ENCODE measurements at places on chromosomes 4 and X.

DNA sequence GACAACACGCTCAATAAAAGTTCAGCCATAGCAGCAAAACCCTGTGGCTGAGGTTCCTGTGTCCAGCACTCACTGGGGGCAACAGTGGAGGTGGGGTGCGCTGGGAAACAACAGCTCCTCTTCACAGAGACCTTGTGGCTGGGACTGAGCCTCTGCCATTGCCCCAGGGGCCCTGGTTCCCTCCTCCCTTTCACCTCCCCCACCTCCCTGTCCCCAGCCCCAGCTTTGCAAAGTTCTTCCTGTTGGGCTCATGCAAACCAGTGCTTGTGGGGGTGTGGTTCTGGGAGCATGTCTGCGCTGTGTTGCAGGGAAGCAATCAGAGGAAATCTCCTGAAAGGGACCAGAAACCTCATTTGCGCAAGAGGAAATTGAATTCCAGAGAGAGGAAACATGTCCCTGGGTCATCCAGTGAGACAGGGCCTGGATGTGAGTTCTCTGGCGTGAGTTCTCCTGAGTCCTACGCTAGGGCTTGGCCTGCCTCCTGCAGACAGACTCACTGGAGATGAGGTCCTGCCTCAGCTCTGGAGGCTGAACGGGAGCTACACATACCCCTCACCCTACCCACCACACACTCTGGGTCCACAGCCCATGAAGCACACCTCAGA is 7.4 kb downstream of the FATE1 start:
- no peak for DNase-seq

DNA sequence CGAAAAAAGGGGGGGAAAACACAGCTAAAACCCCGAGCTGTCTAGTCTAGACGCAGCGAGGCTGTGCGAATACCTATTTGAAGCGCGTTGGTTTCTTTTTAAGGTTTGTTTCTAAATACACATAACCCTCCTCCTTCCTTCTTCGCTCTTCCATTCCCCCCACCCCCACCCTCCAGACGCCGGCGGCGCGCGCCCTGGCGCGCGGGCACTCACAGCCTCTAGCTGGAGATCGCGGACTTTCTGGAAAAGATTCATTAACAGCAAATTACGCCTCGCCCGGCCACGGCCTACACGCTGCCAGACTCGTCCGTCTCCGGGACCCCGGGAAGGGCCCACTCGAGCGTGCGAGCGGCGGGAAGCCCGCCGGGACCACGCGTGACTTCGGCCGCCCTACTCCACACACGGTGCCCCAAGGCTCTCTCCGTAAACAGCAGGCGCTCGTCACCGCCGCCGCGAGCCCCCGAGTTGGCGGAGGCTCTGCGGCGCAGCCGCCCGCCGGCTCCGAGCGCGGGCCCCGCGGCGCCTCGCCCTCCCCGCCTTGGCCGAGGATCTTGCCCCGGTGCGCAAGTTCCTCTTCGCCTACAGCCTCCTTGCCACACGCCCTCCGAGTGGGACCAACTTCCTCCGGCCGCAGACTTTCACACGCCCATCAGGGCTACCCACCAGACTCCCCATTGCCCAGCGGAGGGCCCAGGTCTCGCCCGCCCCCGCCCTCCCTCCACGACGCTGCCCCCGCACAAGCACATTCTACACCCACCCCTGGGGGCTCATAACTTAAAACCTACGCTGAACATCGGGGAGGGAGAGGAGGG is 2.0 kb downstream of the BCOR start:
- no peak for DNase-seq

DNA sequence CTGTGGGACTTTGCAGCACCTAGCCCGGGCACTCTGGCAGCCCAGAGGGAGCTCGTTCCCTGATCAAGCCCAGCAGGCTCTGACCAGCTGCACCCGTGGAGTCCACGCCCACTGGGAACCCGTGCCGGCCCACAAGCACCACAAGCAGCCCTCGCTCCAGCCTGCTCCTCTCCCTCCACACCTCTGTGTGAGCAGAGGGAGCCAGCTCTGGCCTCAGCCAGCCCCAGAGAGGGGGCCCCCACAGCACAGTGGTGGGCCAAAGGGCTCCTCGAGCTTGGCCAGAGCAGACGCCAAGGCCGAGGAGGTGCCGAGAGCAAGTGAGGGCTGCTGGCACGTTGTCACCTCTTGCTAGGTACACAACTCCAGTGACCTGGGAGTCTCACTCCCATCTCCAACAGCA is 5.1 kb upstream of the UGT2A1 start:
- DNase-seq, result no peak

DNA sequence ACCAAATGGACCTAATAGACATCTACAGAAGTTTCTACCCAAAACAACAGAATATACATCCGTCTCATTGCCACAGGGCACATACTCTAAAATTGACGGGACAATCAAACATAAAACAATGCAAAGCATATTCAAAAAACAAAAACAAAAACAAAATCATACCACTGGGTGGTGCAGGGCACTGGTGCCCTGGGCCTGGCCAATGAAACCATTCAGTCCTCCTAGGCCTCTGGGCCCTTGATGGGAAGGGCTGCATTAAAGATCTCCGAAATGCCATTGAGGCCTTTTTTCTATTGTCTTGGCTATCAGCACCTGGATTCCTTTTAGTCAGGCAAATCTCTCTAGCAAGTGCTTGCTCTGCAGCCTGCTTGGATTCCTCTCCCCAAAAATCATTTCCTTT is 213.9 kb upstream of the ZCCHC13 start:
- no peak for DNase-seq

DNA sequence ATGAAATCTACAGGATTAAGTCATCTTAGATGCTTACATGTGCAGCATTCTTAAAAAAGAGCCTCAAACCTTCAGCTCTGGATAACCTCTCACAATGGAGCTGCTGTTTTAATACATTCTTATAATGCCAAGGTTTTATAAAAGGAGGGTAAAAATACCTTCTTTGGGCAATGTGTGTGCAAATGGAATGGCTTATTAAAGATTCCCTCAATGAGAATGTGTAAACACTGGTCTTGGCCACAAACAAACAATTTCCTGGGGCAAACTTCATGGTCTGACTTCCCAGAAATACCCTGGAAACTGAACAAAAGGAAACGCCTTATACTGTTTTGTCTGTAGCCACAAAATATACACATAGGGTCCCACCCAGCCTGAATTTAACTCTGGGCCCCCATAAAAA is 148.6 kb upstream of the INTU start:
- no peak for DNase-seq

DNA sequence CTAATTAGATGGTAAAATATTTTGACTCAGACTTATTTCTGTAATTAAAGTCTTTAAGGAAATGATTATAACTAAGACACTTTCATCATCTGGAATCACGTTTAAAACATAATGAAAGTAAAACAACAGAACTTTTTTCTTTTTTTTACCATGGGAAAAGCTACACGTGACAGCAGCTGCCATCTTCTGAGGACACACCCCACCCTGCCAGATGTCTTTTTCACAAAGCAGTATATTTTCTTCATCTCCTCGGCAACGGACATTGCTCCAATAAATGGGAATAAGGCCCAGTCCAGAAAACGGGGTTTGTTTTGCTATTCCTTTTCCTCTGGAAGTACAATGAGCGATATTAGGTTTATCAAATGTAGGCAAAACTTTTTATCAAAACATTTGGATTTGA is 17.5 kb downstream of the PRSS12 start:
- DNase-seq, result no peak

DNA sequence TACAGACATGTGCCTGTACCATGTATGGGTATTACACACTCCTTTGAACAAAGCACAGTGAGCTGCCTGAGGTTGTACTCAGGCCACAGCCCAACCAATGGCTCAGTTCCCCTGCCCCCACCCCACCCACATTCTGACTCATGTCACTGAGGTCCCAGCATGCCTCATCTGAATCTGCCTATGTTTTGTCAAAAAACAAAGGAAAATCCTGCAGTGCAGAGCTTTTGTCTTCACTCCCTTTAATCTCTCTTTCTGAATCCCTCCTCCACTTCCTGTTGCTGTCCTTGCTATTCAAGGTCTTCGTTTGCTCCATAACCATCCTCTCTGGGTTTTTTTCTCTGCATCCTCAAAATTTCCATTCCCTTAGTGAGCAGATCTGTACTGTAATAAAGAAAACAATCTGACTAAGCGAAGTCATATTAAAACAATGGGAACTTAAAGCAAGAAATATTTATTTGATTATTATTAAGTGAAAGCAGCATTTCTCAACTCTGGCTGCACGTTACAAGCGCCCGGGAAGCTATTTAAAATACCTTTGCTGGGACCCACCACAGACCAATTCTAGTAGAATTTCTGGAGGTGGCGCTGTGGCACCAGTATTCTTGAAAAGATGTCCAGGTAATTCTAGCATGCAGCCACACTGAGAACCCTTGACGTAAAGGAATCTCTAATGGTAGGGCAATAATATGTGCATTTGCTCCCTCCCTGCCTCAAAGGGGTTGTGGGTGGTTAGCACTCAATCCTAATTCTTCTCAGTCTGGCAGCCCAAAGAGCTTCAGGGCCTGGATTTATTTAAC is 8.7 kb downstream of the GUCY2F start:
- no peak for DNase-seq

GRCh38 chr4:74930162-74930561 is 2.8 kb upstream of the PARM1 start:
- no peak for DNase-seq

DNA sequence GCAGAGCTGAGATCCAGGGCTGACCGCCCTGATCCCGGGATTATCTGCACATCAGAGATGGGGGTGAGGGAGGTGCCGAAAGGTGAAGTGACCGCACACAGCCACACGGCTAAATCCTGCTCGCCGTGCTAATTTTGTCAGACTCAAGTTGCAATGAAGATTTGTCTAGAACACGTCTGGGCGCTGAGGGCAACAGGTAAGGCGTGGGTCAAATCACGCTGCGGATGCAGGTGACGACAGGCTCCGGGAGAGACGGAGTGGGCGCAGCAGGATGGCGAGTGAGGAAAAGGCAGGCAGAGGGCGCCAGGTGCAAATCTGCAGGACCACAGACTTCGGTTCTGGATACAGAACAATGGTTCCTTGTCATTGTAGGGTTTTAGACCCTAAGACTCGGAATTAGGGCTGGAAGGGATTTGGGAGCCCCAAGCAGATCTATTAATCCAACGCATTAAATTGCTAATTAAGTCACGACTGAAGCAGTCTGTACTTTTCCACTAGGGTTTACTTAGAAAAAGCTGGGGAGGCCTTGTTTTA is 1.9 kb upstream of the TBC1D14 start:
- DNase-seq, result peak; percentile 59

GRCh38 chr4:108940149-108940548 is 177.3 kb upstream of the ETNPPL start:
- no peak for DNase-seq

DNA sequence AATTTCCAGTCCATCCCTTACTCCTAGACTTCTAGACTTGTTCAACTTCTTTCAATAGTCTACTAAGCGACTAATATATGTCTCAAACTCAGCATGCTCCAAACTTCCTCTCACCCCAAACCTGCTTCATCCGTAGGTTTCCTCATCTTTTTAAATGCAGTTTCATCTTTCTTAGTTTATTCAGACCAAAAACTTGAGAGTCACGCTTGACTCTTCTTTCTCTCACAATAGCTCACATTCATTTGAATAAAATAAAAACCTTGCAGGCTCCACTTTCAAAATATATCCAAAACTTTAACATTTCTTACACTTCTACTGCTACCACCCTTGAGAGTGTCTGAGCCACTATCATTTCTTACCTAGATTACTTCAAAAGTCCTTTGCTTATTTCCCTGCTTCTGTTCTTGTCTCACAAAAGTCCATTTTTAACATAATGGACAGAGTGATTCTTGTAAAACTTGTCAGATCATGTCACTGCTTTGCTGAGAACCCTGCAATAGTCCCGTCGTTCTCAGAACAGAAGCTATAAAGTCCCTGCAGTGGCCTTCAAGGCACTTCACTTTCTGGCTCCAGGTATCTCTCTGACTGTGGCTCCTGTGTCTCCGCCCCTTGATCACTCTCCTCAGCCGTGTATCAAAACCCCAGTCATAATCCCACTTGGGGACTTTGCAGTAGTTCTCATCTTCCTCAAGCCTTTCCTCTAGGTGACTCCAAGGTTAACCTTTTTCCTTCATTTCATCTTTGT is 167.6 kb downstream of the ARHGAP24 start:
- no peak for DNase-seq

- no peak for DNase-seq
Observed at GRCh38 chr4:109562457-109563239, 2.6 kb downstream of the MCUB start.

DNA sequence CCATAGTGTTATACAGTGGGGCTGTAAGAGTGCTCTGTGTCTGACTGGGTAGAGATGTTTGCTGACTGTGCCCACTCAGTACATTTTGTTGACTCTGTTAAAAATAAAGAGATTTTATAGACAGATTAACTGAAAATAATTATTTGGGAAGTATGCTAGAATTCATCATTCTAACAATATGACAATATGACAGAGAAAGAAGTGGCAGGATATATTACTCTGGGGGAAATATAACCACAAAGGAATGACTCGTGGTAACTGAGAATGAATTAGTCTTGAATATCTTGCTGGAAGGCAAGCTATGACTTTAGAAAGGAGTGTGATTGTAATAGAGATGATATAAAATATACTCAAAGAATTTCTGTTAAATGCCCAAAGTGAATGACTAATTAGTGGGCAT is 46.8 kb downstream of the TMEM165 start:
- no peak for DNase-seq

DNA sequence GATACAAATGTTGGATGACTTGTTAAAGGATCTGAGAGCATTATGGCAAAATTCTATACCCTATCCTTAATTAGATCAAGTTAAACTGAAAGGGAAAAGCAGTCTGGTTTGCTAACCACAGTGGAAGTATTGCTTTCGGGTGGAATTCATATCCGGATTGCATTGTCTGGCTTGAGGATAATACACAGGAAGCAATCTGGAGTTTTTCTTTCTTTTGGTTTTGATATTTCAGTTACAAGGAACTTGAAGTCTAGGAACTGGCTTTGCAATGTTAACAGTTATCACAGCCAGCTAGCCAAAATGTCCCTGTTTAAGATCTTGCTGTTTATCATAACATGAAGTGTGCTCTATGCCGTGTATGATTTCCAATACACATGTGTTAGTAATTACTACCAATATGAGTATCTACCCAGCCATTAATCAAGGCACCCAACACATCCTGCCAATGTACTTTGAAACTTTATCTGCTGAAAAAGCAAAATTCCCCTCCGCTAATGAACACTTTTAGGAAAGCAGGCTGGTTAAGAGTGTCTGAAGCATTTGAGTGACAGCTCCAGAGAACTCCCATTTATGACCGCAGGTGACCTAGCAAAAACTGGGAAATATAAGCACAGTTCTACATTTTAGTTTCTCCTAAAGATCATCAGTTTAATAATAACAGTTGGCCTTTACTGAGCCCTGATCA is 146.4 kb downstream of the PALLD start:
- DNase-seq, result no peak

DNA sequence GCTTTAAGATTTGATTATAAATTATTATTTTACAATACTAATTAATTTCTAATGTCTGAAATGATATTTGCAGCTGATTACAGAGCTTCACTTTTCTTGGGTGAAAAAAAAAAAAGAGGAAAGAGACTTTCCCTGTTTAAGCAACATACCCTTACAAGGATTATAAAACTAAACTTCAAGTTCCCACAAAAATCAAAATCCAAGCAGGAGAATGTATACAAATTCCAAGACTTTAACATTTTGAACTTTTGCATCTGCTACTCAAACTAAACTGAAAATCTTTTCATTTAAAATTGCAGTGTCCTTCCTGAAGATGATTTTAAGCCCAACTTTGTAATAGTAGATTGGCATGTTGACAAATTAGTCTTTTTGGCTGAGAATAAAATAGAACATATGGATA is 742.4 kb upstream of the INTU start:
- no peak for DNase-seq
